Motor neuron (in vitro differentiated cells): ENCODE measurements at places on chromosomes 16 and 17.

DNA sequence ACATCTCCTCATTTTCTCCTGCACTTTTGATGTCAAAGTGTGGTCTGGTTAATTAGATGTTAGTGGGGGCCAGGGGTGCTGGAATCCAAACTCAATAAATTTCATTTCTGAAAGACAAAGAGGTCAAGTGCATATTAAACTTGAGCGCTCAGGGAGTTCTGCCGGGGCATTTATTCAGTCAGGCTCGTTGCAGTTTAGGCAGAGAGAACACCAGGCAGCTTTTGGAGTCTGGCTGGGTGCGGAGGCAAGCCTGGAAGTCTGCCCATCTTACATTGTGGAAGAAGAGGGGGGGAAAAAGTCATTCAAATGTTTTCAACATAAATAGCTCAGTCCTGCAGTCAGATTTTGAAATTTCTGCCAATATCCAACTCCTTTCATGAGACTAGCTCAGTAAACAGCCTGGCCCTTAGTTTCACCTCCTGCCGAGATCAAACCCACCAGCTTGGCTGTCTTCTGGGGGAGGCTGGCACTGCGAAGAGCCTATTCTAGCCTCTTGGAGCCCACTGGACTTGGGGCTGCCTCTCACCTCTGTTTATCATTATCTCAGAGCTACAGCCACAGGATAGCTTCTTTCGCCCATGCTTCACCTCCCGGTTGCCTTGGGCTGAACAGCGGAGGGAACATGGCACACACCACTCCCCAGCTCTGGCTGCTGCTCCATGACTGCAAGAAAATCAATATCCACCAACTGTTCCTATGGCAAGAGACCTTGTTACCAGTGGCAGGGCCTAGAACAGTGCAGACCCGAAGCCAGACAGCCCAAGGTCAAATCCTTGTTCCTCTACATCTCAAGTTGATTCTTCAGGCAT, 177.4 kb upstream of the CDH5 start:
- ATAC-seq: no peak

DNA sequence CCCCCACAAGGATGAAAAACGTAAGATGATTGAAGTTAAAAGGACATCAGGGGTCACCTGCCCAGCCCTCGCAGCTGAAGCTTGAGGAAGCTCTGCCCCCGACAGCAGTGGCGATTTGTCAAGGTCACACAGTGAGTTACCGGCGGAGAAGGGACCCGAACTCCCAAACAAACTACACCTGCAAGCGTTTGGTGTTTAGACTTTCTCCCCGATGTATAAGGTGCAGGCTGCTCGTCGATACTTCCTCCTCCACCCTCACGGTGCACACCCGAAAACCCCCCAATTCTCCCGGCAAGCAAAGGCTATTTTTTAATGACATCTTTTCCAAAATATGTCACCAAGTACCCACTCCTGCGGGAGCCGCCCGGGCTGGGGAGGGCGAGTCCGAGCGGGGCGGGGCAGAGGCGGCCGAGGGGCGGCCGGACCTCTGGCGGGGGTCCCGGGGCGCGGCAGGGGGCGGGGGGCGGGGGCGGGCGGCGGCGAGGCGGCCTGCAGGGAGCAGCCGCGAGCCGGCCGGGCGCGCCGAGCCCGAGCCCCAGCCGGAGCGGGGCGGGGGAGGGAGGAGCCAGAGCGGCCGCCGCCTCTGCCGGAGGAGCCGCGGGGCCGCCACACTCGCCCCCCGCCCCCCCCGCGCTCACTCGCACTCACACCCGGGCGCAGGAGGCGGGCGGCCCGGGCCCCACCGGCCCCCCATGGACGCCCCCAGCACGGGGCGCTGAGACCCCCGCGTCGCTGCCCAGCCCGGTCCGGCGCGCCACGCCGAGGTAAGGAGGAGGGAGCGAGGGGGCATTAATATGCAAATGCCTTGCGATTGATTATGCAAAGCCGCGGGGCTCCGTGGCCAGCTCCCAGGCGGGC, at the start of gene THRA:
Gene THRA, plus strand, starts transcription at position 637 of the 858 bp plus-strand sequence. CDS start 11,524 bp downstream, outside the sequence.
- ATAC-seq: peak; percentile 88

- ATAC-seq: no peak
Observed at GRCh38 chr17:4187076-4187475, 44.1 kb downstream of the CYB5D2 start.

GRCh38 chr17:34155947-34156346, 99.1 kb upstream of the CCL2 start:
- ATAC-seq: no peak

GRCh38 chr17:42562388-42563142, 617 bp downstream of the COASY start:
- ATAC-seq: peak; percentile 1

DNA sequence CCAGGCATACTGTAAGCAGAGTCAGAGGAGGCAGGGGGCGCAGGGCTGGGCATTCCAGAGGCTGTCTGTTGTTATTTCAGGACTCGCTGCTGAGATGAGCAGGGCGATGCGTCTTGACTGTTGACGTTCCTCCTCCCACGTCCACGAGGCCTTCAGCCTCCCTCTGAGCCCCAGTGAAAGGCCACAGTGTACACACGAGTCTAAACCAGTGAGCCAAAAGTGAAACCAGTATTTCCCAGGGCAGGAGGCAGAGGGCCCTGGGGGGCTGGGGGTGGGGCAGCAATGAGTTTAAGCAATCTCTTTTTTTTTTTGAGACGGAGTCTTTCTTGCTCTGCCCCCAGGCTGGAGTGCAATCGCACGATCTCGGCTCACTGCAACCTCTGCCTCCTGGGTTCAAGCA, 21.5 kb downstream of the SMTNL2 start:
- ATAC-seq: no peak

GRCh38 chr17:80882926-80883685, 108.5 kb upstream of the CHMP6 start:
- ATAC-seq: no peak

DNA sequence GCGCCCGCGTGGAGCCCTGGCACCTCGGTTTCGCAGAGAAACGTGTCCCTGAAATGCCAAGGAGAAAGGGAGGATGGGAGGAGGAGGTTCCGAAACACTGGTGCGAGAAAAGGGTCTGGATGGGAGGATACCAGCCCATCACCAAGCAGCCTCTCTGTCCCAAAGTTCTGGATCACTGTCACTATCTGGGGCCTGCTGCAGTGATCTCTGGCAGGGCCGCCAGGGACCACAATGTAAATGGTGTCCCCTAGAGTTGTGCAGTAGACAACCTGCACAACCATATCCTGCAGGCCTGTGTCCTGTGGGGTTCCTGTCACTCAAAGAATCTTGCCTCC, 229.3 kb downstream of the C16orf78 start:
- no peak for ATAC-seq

- no peak for ATAC-seq
Observed at GRCh38 chr17:64001091-64001579, 3.0 kb downstream of the PRR29 start.
